ENCODE measurements at places on chromosomes 4 and X. TPM values are rescaled to one million over a fixed set of nuclear protein-coding genes. Genes with fewer than 3 reads are reported as not detected.

GRCh38 chrX:72126539-72127140 is 5.1 kb downstream of the RTL5 start:
- peak; percentile 86 for DNase-seq

MAGIX gene
- 1.00 TPM for total RNA-seq

GRCh38 chr4:15653864-15654592 is 1.1 kb downstream of the FBXL5 start:
- peak; percentile 30 for DNase-seq

PLK4 gene
- 5.4 TPM for total RNA-seq

RBMX2 gene
- 19.1 TPM for total RNA-seq

EFHC2 gene
- total RNA-seq, result 9.1 TPM

DNA sequence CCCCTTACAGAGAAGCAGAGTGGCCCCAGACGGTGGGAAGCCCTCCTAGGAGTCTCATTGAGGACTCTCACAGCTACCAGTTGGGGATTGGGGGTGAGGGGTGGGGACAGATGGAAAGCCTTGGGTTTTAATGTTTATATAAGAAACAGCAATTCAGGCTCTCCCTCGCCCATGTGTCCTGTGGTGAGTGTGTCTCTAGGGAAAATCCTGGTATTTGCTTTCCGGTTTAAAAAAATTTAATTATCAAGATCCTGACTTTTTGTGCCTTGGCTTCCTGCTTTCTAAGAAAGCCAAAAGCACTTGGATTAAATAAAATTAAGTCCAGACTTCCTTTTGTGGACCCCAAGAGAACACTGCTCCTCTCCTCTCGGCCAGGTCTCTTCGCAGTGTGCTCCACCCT is 93.8 kb downstream of the SOWAHB start:
- DNase-seq, result no peak

- DNase-seq, result no peak
These were observed 85.0 kb upstream of the WDR1 start for GRCh38 chr4:10201381-10202223.

- no peak for DNase-seq
These were observed 7.7 kb downstream of the NAT8L start for GRCh38 chr4:2066571-2067445.

DNA sequence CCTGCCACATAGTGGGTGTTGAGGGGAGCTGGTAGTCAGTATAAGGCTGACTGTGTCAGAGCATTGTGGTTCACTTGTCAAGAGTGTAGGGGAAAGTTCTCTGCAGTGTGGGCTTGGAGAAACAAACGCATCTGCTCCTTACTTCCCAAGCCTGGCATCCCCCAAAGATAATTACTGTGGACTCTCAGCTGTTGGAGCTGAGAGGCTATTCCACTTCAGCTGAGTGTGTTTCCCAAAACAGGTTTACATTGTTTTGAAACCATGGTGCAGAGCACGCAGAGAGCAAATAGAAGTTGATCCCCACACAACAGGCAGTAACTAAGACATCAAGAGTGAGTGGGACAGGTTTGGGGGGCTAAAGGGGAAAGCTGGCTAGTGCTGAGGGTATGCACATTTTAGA is 181.0 kb upstream of the EOLA2 start:
- DNase-seq, result no peak

DNA sequence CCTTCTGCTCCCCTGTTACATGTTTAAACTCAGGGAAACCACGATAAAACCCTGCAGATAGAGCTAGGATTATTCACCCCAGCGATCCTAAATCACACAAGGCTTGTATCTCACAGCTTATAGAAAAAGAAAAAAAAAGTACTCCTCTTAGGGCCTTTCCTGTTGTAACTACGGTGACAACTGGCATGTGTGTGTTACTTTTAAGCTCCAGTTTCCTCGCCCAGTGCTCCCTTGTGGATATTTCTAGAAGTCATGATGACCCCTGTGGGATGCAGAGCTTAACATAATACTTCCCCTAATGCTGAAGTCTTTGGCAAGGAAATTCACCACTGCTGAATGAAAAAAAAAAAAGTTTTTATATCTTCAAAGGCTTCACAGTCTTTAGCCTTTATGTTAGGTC is 114.7 kb downstream of the NWD2 start:
- DNase-seq, result no peak

Measured in natural killer cell (primary cell).